ENCODE measurements at places on chromosomes 3 and 15.

DNA sequence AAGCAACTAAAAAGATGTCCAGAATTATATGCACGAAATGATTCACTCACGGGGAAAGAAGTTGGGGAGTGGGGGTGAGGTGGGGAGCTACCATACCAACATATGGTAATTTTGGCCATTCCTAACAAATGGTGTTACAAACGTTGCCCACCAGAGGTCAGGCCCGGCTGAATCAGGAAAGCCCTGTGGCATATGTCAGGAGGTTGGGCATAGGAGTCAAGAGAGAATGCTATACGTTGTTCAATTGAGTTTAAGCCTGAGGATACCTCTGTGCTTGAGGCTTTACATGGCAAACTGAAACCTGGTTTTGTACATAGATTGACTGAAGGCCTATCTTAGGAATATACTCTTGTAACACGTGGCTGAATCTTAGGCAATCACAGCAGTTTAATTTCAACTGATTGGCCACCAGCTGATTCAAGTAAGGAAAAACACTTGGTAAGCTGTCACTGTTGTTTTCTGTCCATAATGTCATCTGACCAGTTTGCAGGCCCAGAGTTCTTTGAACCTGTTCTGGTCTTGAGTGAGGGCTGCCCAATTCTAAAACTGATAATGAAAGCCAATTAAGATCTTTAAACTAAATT, 23.4 kb upstream of the SLC2A2 start:
- no peaks in the 10 kb centered on the region for H3K36me3 ChIP-seq
- no peaks in the 10 kb centered on the region for H3K27me3 ChIP-seq
- no peak overlapping the region for H3K4me3 ChIP-seq
- DNase-seq, result no peak
- no peak overlapping the region for H3K27ac ChIP-seq
- no peaks in the 10 kb centered on the region for H3K4me1 ChIP-seq

DNA sequence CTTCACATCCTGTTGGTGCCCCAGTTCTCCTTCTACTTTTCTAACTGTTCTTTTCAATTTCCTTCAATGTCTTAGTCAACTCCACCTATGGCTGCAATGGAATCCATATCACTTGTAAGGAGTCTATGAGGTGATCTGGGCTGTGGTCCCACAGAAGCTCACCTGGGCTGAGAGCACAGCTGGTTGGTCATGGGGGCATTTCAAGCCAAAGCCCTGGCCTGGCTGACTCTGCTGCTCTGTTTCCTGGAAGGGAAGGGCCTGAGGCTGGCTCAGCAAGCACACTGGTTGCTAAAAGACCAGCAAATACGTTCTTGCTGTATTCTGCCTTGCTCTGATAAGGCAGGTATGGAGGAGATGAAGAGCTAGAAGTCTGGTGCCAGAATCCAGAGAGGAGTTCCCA, 29.0 kb downstream of the AMOTL2 start:
- no peak for DNase-seq
- no peaks in the 10 kb centered on the region for H3K4me1 ChIP-seq
- H3K27ac ChIP-seq, result no peak overlapping the region
- H3K4me3 ChIP-seq, result no peak overlapping the region
- no peaks in the 10 kb centered on the region for H3K27me3 ChIP-seq

- H3K27ac ChIP-seq, result no peak overlapping the region
- no peaks in the 10 kb centered on the region for H3K36me3 ChIP-seq
- no peak overlapping the region for H3K4me3 ChIP-seq
- H3K27me3 ChIP-seq, result no peaks in the 10 kb centered on the region
- no peak for DNase-seq
Observed at GRCh38 chr3:10196389-10197052, 31.8 kb downstream of the IRAK2 start.

GRCh38 chr3:57274845-57275244, 17.6 kb downstream of the ASB14 start:
- no peak overlapping the region for H3K27ac ChIP-seq
- peaks cover 5% of the 10 kb centered on the region for H3K36me3 ChIP-seq
- H3K4me3 ChIP-seq, result no peak overlapping the region
- H3K27me3 ChIP-seq, result no peaks in the 10 kb centered on the region
- DNase-seq, result no peak
- H3K4me1 ChIP-seq, result no peaks in the 10 kb centered on the region

DNA sequence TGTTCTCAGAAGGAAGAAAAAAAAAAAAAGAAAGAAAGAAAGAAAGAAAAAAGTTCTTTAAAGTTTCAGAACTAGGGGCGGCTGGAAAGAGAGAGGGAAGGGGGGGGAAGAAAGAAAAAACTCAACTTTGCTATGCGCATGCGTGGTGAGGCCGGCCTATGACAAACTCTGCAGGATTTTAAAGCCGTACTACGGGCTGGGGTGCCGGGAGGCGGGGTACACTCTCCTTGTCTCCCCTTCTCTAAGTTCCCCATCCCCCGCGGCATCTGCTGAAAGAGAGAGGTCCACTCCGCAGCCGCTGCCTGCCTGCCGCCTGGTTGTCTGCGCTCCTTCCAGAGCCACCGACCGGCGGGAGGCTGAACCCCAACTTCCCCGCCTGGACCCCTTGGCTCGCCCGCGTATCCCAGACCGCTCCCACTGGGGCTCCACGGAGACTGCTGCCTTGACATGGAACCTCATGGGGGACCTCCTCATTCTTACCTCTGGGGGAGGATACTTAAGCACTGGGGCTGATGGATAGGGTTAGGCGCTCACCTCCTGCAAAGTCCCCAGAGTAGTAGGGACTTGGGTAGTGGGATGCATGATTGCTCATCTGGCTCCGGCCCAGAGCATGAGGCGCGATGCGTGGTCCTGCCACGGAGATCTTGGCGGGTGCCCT, 1.4 kb upstream of the WNT5A start:
- H3K4me1 ChIP-seq, result no peaks in the 10 kb centered on the region
- no peaks in the 10 kb centered on the region for H3K27me3 ChIP-seq
- peak overlapping the region; percentile 83 for H3K27ac ChIP-seq
- DNase-seq, result peak; percentile 59

- H3K4me3 ChIP-seq, result no peak overlapping the region
- H3K4me1 ChIP-seq, result no peaks in the 10 kb centered on the region
- no peaks in the 10 kb centered on the region for H3K27me3 ChIP-seq
- peak overlapping the region; percentile 41 for H3K27ac ChIP-seq
- no peaks in the 10 kb centered on the region for H3K36me3 ChIP-seq
- no peak for DNase-seq
Observed at GRCh38 chr15:58541410-58542087, 109.8 kb downstream of the LIPC start.

DNA sequence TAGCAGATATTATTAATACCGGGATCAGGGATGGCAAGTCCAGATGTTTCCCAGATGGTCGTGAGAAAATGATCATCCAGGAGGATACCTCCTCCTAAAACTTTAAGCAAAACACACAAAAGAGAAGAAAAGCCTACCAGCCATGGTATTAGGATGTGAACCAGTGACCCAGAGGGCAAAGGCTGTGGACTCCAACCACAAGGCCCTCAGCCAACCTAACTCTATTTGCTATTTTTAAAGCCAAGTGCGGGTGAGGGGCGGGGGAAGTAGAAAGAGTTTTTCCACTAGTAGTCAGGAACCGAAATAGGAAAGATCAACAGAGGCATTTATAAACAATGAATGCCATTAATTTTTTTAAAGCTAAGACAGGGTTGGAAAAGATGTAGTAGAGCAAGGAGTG, 77.4 kb downstream of the STAC start:
- no peak overlapping the region for H3K4me3 ChIP-seq
- DNase-seq, result no peak
- no peak overlapping the region for H3K27ac ChIP-seq
- H3K4me1 ChIP-seq, result no peaks in the 10 kb centered on the region
- no peaks in the 10 kb centered on the region for H3K36me3 ChIP-seq

- H3K27ac ChIP-seq, result no peak overlapping the region
- DNase-seq, result no peak
- H3K27me3 ChIP-seq, result no peaks in the 10 kb centered on the region
- no peaks in the 10 kb centered on the region for H3K36me3 ChIP-seq
Observed at GRCh38 chr3:36941162-36941561, 3.7 kb downstream of the TRANK1 start.

- no peak overlapping the region for H3K4me3 ChIP-seq
- H3K4me1 ChIP-seq, result no peaks in the 10 kb centered on the region
- H3K27ac ChIP-seq, result peak overlapping the region; percentile 99
- H3K27me3 ChIP-seq, result no peaks in the 10 kb centered on the region
- DNase-seq, result no peak
Observed at GRCh38 chr15:92914768-92915221, 14.7 kb downstream of the CHD2 start.

- H3K27ac ChIP-seq, result no peak overlapping the region
- no peaks in the 10 kb centered on the region for H3K27me3 ChIP-seq
- no peaks in the 10 kb centered on the region for H3K36me3 ChIP-seq
- no peak for DNase-seq
- H3K4me3 ChIP-seq, result no peak overlapping the region
Observed at GRCh38 chr15:79117442-79118204, 27.0 kb upstream of the RASGRF1 start.

DNA sequence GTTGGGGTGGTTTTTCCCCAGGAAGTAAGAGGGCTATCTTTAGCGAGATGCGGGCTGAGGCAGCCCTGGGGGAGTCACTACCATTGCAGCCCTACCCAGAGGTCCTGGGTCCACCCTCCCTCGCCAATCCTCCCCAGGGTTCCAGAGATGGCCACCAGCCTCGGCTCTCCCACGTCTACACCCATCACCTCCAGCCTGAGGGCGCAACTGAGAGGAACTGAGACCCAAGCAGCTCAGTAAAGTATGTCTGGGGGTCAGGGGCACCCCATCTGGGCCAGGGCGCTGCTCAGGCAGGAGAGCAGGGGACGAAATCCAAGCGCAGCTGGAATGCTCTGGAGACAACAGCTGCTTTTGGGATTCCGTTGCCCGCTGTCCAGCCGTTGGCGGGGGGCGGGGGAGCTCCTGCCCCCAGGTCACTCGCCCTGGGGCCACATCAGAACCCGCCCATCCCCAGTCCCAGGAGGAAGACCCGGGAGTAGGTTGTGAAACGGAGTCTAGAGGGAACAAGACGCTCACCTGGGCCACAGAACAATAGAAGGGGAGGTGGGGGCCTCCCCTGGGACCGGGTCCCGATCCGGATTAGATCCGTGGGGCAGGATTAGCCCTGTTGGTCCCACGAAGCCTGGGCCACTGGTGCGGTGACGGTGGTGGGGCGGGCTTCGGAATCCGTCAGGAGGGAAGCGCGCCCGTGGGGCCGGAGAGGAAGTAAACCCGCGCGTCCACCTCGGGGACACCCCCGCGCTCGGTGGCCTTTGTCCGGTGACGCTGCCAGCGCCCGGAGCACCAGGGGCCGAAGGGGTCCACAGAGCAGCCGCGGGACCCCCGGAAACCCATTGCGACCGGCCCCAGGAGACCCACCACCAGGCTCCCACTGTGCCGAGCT, 1.4 kb upstream of the NDUFAF3 start:
- H3K27ac ChIP-seq, result peak overlapping the region; percentile 100
- H3K4me3 ChIP-seq, result peak overlapping the region; percentile 98
- DNase-seq, result peak; percentile 66
- H3K36me3 ChIP-seq, result peaks cover 4% of the 10 kb centered on the region
